ENCODE measurements at places on chromosomes 12 and 14. TPM values are rescaled to one million over a fixed set of nuclear protein-coding genes. Genes with fewer than 3 reads are reported as not detected.

Gene ACACB
- 19.6 TPM for total RNA-seq

DNA sequence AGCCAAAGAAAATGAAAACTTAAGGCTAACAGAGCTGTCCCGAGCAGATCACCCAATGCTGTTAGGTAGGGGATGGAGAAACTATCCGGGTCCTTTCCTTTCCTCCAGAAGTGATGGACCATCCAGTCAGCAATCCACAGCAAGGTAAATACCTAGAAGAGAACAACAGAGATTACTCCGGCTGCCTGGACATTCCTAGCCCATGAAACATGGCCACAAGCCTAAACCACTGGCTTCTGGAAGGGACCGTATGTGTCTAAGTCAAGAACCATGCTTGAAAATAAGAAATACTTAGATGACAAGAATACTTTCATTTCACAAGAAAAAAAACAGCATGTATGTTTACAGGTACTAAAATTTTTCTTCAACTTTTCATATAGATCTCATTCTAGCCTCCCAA lies 152.9 kb downstream of the SLC41A2 start:
- no peak for DNase-seq

Gene SSPN
- 4.5 TPM for total RNA-seq

GRCh38 chr14:99468081-99468480 lies 12.6 kb downstream of the SETD3 start:
- no peak for DNase-seq

Gene IGFBP6
- 508 TPM for total RNA-seq

- DNase-seq = no peak
Observed at GRCh38 chr14:74081491-74081890, 2.8 kb downstream of the ALDH6A1 start.
